ENCODE measurements at places on chromosomes 1 and 21.

DNA sequence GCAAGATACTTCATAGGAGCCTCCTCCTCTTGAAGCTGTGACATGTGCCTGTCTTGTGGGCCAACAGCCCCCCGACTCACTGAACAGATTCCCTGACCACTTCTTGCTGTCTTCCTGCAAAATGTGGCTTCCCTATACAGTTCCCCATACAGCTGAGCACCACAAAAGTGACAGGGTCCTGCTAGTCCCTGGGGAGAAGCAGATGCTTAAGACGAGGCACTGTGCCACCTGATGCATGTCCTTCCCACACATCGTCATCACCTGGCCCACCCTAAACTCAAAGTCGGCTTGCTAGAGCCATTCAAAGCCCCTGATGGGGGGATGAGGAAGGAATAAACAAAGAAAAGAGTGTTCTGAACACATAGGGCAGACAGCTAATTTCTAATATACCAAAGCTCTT is 29.2 kb upstream of the ETV3 start:
- DNase-seq: no peak

DNA sequence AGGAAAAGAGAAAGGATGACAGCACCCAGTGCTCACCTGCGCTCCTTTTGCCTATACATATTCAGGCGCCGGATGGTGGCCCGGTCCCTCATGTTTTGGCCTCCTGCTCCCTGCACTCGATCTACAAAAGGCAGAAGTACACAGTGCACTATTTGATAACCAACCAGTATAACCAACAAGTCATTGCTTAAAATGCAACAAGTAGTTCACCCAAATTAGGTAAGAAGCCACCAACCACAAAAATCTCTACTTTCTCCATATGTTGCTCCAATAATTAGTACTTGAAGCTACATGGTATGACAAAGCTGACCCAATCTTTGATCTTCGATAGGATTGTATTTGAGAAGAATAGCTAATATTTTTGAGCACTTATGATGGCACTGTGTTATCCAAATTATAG is 2.0 kb downstream of the GNL2 start:
- DNase-seq: no peak

DNA sequence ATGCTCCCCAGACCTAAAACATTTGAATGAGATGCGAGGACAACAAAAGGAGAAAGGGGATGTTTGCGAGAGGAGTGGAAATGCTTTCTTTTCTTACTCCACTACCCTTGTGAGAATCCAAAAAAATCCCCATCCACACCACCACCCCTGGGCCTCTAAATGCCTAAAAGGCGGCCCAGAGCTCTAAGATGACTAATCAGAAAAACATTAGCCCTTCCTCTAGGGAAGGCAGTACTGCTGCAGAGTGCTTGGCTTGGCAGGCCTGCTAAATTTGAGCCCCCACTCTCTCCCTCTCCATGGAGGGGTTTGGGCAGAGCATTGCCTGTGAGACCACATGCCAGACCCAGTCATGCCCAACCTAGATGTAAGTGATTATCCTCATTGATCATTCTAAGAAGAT is 347.9 kb downstream of the USH2A start:
- no peak for DNase-seq

GRCh38 chr21:22342889-22343288 is 1344.7 kb downstream of the NCAM2 start:
- DNase-seq: no peak

DNA sequence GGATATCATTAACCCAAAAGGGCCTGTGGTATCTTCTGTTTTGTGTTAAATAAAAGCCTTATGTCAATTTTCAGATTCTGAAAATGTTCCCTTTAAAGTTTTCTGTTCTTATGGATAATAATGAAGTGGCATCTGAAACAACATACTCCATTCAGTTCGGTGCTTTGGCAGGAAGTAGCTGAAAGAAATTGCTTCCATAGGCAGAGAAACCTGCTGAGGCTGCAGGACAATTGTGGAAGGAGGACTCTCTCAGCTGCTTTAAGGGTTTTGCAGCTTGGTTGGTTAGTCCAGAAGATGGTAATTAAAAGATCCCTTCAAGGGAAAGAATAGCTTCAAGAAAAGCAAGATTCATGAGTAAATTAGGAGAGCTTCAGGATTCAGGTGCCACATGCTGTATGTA is 30.5 kb upstream of the NRIP1 start:
- DNase-seq: no peak

GRCh38 chr1:25754470-25755181 is 45.4 kb upstream of the SELENON start:
- no peak for DNase-seq

- no peak for DNase-seq
These were observed 105.0 kb downstream of the SIM2 start for GRCh38 chr21:36803816-36804439.

GRCh38 chr1:88998716-88999115 is 6.3 kb upstream of the KYAT3 start:
- DNase-seq: no peak

DNA sequence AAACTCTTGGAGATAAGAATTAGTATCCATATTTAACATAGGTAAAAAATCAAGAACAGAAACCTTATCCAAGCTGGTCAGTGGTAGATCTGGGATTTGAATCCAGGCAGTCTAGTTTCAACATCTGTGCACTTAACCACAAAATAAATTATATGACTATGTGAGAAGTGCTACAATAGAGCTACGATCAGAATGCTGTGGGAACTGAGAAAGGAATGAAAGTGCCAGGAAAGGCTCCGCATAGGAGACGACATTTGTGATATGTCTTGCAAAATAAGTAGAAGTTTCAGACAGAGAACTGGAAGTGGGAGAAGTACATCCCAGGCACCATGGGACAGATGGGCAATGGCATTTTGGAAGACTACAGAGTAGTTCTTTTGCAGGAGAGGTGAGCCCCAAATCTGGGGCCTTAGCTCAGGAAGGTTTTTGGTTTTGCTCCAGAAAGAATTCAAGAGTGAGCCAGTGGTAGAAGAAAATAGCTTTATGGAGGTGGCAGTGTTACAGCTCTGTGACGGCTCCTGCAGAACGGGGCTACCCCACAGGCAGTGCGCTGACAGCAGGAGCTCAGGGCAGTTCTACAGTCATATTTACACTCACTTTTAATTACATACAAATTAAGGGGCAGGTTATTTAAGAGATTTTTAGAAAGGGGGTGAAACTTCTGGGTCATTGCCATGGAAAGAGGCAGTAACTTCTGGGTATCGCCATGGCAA is 25.5 kb upstream of the GJA5 start:
- no peak for DNase-seq

GRCh38 chr1:12692967-12693782 is 22.7 kb upstream of the AADACL3 start:
- no peak for DNase-seq
